ENCODE measurements at places on chromosomes 13 and 19.

DNA sequence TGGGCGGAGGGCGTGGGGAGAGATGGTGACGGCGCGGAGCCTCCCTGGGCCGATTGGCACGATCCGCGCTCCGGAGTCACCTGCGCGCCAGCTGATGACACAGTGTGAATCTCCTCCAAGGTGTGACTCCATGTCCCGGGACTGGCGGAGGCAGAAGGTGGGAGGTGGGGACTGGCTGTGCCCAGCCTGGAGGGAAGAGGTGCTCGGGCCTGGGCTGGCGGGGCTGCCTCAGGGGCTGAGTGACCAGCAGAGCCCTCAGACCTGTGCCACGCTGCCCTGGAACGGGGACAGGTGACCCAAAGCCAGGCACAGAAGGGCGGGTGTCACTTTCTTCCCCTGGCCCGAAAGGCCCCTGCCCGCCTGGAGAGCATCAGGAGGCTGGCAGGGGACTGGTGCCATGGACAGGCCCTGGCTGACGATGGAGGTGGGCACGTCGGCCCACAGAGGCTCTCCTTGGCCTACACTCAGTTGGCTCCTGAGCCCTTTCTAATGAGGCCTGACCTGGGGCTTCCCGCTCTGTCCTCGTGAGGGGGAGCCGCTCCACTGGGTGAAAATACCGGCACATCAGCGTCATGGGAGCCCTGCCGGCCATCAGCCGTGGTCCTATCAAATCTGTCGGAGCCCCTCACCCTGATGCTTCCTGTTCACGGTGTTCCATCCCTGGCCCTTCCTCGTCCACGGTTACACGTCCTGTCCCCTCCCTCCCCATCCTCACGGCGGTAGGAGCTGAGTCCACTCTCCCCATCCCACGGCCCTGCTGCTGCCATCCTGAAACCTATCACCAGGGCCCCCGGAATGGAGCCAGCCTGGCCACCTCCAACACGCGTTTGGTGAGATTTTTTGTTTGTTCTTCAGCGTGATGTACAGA, 75.6 kb downstream of the SPACA7 start:
- DNase-seq, result no peak

- DNase-seq, result peak; percentile 35
Measured at GRCh38 chr13:20492641-20493040, 33.0 kb downstream of the CRYL1 start.

DNA sequence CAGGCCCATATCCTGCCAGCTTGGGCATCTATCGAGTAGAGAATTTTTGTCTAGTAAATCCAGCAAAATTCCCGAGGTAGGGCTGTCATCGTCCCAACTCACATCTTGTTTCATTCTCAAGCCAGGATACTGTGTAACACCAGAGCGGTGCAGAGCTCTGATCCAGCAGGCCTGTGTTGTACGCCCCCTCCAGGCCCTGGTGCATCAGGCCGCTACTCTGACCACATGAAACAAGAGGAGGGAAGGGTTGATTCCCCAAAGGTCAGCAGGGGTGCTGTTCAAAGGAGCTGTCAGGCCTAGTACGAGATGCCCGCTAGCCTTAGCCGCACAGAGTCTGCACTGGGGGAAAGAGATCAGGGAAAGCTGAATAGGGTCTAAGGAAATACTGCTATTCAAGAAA, 276.0 kb downstream of the SLC7A1 start:
- DNase-seq, result no peak

DNA sequence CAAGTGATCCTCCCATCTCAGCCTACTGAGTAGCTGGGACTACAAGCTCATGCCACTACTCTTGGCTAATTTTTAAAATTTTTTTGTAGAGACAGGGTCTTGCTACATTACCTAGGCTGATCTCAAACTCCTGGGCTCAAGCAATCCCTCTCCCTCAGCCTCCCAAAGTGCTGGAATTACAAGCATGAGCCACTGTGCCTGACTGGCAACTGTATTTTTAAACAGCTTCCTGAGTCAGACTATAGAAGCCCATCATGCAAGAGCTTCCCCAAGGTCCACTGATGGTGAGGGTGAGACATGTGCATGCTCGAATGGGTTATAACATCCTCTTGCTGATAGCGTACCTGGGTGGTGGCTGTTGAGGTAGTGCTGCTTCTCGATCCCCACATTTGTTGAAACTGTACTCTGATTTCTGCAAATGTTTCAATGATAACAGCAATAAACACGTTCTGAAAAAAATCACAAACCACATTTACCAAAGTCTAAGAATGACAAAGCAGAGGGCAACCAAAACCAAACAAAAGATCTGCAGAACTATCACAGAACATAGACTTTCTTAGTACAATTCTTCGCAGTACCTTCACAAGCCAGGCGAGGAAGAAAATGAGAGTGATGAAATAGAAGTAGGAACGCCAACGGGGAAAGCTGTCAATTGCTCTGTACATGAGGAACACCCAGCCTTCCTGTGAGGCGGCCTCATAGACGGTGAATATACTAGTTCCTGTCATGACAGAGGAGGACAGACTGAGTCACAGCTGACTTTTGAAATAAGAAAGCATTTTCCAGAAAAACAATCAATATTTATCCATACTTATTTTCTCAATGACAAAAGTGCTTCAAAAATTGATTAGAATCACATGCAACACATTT, 124.4 kb downstream of the NALCN start:
- DNase-seq, result no peak

DNA sequence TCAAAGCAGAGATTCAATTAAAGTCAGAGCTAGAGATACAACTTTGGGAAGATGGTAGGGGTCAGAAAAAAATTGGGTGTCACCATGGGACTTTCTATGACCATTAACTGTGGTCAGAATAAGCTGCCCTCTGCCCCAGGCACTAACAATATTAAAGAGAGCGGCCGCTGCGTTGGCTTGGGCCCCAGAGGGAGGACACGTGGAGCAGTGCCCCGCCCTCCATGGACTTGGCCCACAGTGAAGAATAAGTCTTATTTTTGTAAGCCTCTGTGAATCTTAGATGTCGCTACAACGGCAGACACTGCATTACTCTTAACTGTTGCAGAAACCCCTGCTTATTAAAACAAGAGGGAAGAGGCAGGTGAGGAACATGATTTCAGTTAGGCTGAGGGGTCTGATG, 172.7 kb downstream of the UQCRFS1 start:
- DNase-seq, result no peak

DNA sequence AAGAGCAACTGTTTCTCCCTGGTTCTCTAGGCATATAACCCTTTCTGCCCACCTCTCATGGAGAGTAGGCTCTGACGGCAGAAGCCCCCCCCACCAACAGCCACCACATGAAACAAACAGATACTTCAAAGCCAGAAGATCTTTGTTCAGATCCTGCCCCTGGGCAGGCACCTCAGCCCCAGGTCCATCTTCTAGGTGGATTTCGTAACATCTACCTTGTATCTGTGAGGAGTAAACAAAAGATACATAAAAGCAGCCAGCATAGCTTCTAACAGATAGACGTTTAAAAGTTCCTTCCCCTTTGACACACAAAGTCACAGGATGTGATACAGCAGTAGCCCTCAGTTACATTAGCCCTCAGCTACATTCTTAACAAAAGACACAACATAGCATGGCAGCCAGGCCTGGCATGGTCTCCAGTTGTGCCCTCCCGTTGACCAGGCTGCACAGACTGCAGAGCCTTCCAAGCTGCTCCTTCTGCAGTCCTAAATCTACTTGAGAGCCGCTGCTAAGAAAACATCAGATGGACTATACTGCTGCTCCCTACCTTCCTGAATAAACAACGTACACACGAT, 35.4 kb downstream of the BRD4 start:
- no peak for DNase-seq

DNA sequence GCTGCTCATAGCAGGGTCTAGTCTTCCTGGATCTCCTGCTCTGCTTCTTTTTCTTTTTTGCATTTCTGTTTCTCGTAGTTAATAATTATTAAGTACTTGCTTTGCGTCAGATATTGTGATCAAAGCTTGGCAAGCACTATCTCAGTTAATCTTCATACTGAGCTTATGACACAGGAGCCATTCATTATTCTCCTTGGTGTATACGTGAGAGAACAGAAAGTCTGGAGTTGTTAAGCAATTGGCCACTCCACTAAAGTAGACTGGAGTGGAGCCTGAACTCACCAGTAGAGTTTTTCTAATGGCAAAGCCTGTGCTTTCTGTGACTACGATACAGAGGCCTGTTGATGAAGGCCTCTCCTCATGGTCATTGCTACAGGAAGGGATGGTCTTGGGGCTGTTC, 285.9 kb downstream of the RFC3 start:
- no peak for DNase-seq

GRCh38 chr19:49857061-49857837, 6.3 kb downstream of the PTOV1 start:
- no peak for DNase-seq

DNA sequence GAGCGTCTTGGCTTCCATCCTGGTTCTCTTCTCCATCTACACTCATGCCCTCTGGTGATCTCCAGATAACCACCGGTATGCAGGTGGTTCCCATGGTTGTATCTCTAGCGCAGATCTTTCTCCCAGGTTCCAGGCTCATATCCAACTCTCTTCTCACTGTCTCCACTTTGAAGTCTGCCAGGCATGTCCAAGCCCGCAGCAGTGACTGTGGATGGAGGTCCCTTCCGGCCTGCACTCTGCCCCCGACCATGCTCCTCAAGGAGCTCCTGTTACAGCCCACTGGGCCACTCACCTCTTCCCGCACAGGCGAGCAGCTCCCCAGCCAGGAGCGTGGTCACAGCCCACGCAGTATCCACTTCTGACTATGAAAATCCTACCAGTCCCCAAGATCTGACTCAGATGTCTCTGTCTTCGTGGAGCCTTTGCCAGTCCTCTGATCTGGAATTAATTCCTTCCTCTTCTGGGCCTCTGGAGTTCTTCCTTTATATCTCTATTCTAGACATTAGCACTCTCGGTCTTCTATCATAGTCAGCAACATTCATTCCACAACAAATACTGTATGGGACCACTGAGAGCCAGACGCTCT, 100.2 kb downstream of the TEX26 start:
- no peak for DNase-seq

DNA sequence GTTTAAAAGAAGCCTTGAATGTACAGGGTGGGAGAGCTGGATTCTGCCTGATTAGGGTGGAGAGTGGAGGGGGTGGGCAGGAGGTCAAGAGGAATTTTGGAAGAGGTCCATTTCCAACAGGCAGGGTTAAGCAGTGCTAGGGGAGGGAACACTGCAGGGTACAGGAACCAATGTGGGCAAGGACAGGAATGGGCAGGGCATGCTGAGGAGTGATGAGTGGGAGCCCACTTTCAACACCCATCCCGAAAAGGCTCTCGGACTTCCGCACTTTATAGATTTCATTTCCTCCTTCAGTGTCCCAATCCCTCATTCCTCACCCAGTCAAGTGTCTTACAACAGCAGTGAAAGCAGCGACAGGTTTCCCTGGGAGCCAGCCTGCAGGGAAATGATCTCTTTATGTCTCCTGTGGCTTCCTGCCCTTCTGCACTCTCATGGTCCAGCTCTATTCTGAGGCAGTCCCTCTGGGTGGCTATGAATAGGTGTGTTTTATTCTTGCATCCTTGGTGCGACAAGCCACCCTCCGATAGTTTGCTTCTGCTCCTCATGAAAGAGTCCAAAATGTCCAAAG, 50.5 kb upstream of the ZNF507 start:
- DNase-seq, result no peak

DNA sequence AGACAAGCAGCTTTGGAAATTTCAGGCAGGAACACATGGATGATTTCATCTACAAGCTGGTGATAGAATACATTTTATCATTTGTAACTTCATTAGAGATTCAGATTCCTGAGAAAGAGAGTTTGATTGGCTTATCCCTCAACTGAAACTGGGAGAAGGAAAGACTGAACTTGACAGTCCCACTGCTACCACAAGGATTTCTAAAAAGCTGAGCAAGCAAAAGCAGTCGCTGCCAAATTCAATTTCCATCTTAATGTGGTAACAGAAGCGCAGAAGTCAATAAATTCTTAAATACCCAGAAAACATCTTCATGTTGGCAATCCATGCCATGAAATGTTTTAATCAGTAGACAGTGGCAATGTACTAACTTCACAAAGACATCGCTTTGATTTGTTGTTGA, 172.1 kb upstream of the DACH1 start:
- DNase-seq, result no peak

GRCh38 chr19:11130824-11131455, 24.6 kb downstream of the SPC24 start:
- DNase-seq, result peak; percentile 22

- no peak for DNase-seq
Measured at GRCh38 chr19:54100561-54100960, at the start of gene OSCAR. OSCAR (minus strand) TSS chr19:54100803; CDS start chr19:54100792, 11 bp downstream.

DNA sequence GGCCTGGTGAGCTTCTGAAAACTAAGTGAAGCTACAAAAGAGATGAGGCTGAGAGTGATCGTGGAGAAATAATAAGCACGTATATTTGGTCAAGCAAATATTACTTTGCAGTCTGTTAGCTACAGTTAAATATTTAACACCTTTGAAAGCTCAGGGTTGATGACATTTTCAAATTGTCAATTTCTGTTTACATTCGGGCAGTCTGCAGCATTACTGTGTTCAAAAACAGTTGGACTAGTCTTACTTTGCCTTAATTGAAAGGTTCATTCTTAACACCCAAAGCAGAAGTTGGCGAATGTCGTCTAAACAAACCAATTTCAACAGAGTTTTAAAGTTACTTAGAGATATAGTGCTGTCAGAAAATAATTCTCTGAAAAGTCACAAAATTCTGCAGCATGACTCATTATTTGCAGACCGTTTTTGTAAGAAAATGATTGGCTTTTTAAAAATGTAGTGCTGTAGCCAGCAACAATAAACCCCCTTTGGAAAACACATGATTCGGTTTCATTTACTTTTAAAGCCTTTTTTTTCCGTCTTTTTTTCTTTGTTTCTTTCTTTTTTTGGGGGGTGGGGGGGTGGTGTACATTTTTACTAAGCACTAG, 549.0 kb downstream of the GPC6 start:
- no peak for DNase-seq

DNA sequence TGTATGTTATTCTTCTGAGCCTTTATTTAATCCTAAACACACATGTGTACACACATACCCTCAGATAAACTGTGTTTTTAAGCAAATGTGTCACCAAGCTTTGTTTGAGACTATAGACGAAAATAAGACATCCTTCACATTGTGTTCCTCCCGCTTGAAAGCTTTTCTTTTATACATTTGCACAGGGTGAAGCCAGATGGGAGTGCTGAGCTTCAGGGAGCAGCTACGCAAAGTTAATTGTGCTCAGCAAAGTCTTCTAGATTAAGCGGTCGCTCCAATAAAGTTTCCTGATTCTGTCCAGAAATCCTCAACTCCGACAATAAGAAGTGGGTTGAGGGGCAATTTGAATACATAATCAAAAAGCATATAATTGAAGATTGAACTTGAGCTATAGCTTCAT, 117.2 kb upstream of the ARGLU1 start:
- DNase-seq, result no peak

DNA sequence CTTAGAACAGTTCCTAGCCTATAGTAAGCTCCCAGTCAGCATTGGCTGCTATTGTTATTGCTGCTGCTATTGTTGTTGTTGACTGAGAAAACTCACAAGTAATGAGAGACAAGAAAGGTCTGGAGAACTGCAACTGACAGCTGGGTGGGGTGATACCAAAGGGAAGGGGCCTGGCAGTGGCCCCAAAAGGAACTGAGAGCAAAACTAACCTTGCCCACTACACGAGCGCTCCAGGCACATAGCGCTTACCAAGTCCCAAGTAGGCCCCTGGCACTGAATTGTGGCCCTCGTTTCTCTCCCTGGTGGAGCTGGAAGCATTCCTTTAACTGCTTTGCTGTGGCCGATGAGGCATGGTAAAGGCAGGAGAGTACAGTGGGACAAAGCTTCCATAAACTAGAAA, 59.7 kb downstream of the KCTD12 start:
- no peak for DNase-seq
